ENCODE measurements at places on chromosomes 13 and 19. TPM values are rescaled to one million over a fixed set of nuclear protein-coding genes. Genes with fewer than 3 reads are reported as not detected.

DNA sequence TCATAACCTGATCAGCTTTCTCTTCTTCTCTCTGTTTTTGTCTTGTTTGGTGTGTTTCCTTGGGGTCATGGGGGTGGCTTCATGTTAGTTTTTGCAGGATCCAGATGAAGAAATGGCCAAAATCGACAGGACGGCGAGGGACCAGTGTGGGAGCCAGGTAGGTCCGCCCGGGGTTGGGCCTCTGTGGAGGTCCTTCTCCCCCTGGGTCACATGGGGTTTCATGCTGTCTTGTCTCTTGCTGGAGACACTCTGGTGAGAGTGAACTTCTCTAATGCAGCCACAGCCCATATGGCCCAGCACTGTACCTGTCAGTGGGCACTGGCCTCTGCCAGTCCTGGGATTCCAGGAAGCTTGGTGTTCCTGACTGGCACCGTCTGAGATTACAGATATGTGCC lies 1.1 kb downstream of the CCNE1 start:
- DNase-seq = no peak

DNA sequence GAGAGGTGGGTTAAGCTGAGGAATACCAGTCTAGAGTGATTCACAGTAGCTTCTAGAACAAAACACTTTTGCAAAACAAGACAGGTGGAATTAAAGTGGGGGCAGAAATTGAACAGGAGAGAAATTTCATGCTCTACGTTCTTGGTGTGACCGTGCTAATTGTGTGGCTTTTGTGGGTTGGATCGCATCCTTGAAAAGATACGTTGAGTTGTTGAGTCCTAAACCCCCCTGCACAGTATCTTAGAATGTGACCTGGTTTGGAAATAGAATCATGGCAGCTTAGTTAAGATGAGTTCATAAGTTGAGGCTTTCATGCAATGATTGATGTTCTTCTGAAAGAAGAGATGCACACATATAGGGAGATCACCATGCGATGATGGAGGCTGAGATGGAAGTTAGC lies 308.2 kb downstream of the ATP8A2 start:
- no peak for DNase-seq

GRCh38 chr13:21243045-21243897 lies 66.8 kb downstream of the MRPL57 start:
- DNase-seq = no peak

DNA sequence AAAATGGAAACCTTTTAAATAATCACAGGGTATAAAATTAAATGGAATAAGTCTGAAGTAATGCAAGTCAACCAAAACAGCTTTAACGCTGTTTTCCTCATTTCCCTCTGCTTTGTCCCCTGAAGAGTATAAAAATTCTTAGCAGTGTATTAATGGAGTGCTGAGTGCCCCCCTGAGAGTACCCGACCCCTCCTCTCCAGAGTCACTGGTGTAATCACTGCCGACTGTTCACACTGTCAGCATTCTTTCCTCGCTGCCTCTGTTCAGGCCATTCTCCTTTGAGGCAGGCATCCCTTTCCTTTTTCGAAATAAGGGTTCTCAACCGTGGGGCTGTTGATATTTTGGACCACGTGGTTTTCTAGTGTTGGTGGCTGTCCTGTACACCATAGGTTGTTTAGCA lies 146.9 kb upstream of the SLC10A2 start:
- DNase-seq = no peak

DNA sequence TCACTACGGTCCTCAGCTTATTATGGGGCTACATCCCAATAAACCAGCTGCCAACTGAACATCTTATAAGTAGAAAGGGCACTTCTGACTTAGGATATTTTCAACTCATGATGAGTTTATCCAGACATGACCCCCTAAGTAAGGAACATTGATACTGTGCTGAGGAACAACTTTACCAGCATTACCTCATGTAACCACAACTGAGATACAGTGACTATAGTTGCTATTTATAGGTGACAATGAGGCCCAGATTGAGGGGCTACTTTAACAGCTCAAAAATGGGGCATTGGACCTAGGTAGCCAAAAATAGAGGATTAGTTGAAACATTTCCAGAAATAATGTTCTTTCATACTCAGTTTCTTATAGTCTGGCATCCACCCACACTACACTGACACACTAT lies 26.8 kb downstream of the SKA3 start:
- peak; percentile 31 for DNase-seq

DNA sequence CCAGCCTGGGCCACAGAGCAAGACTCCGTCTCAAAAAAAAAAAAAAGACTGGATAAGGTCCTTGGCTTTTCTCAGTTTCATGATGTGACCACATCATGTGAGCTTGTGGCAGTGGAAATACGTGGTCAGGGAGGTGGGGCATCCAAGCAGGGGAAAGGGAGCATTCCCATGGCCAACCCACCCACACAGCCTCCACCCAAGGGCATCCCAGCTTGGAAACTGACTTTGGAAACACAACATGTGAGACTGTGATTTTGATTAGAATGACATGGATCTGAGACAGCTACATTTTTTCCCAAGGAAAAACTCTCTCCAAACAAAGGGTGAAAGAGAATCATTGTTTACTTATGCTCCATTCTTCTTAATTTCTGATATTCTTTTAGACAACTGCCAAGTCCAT lies 405.0 kb upstream of the ZNF507 start:
- DNase-seq = no peak

- peak; percentile 46 for DNase-seq
These were observed 450 bp downstream of the NDUFA11 start for GRCh38 chr19:5903056-5903623.

- no peak for DNase-seq
These were observed 711 bp downstream of the CILP2 start for GRCh38 chr19:19538785-19539166.

GRCh38 chr13:66700117-66700601 lies 530.0 kb downstream of the PCDH9 start:
- peak; percentile 64 for DNase-seq

GRCh38 chr19:5338656-5339197 lies 1.9 kb downstream of the PTPRS start:
- DNase-seq = no peak

DNA sequence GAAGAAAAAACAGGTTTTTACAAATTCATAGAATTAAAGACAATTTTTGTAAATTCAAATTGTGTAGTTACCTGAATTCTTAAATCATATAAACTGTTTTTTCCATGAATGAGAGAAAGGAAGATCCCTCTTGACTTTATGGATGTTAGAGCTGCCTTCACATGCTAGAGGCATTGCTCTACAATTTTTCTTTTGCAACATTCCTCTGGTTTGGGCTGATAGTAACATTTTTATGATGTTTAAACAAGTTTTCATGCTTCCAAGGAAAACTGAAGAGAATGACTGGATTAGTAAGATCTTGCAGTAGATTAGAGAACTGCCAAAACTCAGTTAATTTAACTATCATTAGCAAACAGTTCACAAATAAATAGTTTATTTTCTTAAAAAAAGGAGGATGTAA lies 250.6 kb downstream of the GPC6 start:
- peak; percentile 39 for DNase-seq

- DNase-seq = peak; percentile 70
These were observed 18.2 kb downstream of the LSM4 start for GRCh38 chr19:18304458-18305310.

DNA sequence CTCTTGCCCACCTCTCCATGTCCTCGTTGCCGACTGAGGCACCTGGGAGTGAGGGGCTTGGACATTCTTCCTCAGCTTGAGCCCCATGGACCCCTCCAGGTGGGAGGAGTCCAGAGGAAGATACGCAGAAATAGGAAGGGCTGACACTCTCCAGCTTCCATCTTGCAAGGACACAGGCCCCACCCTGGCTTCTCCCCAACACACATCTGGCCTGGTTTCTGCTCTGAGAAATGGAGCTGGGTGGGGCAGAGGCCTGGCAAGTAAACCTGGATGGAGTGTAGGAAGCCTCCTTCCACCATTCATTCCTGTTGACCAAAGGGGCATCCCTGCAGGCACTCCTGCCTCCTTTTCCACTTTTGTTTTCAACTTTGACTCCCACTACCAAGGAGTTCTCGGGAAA lies 50.5 kb downstream of the NFIX start:
- no peak for DNase-seq

DNA sequence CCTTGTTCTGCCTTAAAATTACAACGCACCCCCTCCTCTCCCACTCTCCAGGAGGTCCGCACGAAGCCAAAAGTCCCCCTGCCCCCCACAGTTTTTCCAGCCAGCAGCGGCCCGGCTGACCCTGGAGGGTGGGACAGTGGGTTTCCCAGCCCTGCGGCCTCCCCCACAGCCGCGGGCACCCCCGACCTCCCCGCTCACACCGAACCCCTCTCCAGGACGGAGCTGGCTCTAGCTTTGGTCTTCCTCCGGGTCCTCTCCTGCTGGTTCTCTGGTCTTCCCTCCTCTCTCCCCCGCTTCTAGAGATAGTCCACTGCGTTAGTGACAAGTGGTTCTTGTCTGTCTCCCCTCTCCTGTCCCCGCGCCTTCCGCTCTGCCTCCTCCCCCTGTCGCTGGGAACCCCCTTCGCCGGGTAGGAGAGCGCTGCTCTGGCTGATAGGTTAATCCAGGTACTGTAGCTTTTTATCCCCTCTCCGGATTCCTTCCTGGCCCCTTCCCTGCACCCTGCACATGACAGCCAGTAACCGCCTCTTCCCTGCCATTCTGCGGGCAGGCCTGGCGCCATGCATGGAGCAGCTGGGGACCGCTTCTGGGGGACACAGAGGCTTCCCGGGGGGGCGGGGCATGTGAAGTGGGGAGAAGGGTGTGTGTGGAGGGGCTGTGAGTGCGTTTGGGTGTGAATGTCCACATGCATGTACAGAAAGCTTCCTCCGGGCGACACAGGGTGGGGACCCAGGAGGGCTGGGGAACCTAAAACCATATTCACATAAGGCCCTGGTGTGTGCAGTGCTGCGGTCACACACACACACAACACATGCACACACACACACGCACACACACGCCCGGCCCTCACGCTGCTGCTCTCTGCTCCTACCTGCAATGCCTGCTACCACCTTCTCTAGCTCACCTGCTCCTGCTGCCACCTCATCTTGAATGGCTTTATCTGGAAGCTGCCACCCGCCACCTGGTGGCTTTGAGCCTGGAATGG lies 17.2 kb downstream of the PRR36 start:
- no peak for DNase-seq

GRCh38 chr19:55406826-55407549 lies 600 bp downstream of the UBE2S start:
- no peak for DNase-seq

- no peak for DNase-seq
These were observed 126.8 kb downstream of the UQCRFS1 start for GRCh38 chr19:29086182-29086581.

SIGLECL1 gene
- not detected for total RNA-seq

YJEFN3 gene
- total RNA-seq = 8.1 TPM

PLVAP gene
- 0.77 TPM for total RNA-seq

ZNF418 gene
- 10.4 TPM for total RNA-seq

TNFSF11 gene
- not detected for total RNA-seq

CCNE1 gene
- total RNA-seq = 8.8 TPM

IZUMO2 gene
- not detected for total RNA-seq

COL5A3 gene
- 22.2 TPM for total RNA-seq

ZNF878 gene
- not detected for total RNA-seq

Measured in astrocyte (in vitro differentiated cells and primary cell).